EL (cell line): ENCODE measurements at places on chromosomes 1 and 21.

DNA sequence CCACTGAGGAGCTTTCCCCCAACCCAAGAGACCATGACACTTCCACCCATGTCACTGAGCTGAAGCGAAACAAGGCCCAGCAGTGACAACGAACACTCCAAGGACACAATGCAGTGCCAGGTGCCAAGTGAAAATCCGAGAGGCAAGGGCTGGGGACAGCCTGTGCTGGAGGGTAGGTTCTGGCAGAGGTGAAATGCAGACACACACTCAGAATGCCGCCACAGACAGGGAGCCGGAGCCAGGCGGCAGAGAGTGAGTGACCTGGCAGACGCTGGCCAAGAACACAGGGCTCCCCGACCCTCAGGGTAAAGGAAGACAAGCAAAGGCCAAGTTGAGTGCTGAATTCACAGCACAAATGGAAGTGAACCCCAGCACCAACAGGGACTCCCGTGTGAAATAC lies 78.9 kb downstream of the CD46 start:
- no peak for DNase-seq

DNA sequence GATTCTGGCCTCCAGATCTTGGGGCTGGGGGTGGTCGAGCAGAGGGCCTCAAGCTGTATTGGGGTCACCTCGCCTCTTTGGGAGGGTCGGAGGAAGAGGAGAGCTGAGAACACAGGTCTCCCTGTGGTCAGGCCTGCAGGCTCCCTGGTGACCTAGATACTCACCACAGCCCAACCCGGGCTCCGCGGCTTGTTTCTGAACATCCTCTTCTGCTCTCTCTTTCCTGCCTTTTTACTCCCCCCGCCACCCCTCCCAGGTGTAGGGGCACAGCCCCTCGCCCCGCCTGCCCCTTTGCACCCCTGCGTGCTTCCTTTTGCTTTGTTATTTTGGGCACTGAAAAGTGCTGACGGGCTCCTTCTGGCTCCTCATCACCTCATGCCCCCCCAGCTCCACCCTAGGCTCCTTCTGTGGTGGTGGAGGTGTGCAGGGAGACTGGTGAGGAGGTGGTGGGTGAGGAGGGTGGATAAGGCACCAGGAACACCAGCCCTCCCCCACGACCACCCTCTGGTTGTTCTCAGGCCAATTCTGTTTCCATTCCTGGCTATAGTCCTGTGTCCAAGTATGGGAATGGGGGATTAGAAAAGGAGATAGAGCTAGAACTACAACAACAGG lies 10.6 kb upstream of the LINGO4 start:
- no peak for DNase-seq

DNA sequence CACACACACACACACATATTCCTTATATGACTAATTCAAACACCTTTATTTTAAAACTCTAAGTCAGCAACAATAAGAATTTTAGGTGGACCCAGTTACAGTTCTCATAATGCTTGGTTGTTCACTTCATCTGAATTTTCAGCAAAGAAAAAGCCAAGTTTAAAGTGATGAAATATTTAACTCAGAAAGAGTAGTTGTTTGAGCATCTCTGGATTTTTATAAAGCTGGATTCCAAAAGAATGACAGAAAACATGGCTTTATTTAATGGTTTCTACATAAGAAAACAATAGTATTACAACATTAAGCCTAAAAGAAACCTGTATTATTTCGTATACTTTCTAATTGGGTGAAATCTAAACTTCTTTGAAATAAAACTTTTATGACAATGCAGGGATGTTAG lies 54.2 kb upstream of the ADAMTS5 start:
- DNase-seq, result no peak

- no peak for DNase-seq
Observed at GRCh38 chr1:245678860-245679411, 524.2 kb downstream of the KIF26B start.

- peak; percentile 55 for DNase-seq
Observed at GRCh38 chr1:219587801-219588561, 24.9 kb downstream of the ZC3H11B start.

DNA sequence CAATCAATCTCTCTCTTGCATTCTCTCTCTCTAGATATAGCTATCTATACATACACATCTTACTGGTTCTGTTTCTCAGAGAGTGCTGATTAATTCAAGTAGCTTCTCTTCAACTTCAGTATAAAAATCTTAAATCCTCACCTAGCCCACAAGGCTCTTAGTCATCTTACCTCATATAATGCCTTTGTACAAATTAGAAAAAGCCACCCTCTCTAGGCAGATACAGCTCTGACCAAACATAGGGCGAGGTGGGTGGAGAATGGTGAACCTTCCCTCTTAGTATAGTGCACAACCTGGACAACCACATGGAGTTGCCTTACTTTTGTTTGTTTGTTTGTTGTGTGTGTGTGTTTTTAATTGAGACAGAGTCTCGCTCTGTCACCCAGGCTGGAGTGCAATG lies 5.1 kb upstream of the INAVA start:
- no peak for DNase-seq

DNA sequence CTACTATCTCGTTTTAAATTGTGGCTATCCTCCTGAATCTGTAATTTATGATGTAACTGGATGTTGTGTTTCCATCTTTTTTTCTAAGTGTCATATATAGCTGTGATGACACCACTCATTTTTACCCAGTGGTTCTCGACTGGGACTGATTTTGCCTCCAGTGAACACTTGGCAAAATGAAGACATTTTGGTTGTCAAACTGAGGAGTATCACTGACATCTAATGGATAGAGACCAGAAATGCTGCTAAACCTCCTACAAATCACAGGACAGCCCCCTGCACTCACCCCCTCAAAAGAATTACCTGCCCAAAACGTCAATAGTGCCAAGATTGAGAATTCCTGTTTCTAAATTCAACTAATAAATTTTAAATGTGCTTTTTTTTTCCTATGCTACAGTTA lies 1.9 kb downstream of the TRMT13 start:
- no peak for DNase-seq

GRCh38 chr1:201645956-201646355 lies 107.0 kb downstream of the NAV1 start:
- DNase-seq, result peak; percentile 49

- no peak for DNase-seq
Observed at GRCh38 chr1:37949524-37950152, 2.8 kb upstream of the INPP5B start.

GRCh38 chr1:209624558-209625549 lies 27.4 kb downstream of the LAMB3 start:
- peak; percentile 31 for DNase-seq

DNA sequence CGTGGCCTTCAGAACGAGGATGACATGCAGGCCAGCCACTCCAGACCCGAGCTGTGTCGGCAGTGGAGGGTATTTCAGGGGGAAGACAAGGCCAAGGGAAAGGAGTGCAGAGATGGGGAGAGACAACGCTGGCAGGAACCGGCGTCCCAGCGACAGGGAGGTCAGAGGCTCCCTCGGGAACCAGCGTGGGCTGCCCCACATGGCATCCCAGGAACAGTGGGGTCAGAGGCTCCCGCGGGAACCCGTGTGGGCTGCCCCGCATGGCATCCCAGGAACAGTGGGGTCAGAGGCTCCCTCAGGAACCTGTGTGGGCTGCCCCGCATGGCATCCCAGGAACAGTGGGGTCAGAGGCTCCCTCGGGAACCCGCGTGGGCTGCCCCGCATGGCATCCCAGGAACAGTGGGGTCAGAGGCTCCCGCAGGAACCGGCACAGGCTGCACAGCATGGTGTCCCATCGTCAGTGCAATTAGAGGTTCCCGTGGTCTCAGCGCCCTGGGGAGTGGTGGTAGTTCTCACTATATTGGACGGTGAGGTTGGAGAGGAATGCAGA lies 43.0 kb downstream of the SLC19A1 start:
- no peak for DNase-seq

DNA sequence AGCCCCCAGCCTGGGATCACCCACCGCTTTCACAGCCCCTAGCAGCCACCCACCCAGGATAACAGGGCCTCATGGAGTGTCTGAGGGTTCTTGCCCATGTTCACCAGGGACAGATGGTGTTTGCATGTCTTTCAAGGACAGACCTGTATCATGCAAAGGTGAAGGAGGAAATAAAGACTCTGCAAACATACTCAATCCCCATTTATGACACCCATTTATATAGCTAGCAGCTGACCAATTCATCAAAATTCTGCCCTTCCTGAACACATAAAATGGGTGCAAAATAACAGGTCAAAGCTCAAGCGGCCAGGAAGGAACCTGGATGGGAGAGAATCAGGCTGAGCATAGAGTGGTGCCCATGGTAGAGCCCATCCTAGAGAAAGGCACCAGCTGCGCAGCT lies 32.8 kb upstream of the LYPD8 start:
- no peak for DNase-seq

- peak; percentile 92 for DNase-seq
Observed at GRCh38 chr1:204080163-204080903, 7.4 kb downstream of the SOX13 start.

- DNase-seq, result no peak
Observed at GRCh38 chr1:110172001-110172400, 21.7 kb downstream of the SLC6A17 start.

DNA sequence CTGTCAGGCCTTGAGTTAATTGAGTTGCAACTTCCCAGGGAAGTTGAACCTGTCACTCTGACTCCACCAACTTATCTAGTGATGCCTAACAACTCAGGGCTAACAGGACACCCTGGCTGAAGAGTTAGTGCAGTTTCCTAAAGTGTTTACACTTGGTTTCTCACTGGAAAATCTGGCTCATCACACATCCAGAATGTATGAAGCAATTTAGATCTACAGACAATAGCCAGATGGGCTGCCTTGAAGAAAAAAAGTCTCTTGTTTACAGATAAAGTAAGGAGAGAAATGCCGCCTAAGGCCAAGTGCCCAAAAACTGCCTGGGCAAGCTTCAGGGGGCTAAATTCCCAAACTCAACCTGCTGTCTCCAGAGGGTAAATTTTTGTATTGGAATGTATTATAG lies 446.3 kb upstream of the NCAM2 start:
- DNase-seq, result no peak

- DNase-seq, result peak; percentile 98
Observed at GRCh38 chr1:93625582-93626327, 55.9 kb downstream of the BCAR3 start.

GRCh38 chr1:163528710-163529348 lies 207.1 kb downstream of the NUF2 start:
- peak; percentile 29 for DNase-seq

DNA sequence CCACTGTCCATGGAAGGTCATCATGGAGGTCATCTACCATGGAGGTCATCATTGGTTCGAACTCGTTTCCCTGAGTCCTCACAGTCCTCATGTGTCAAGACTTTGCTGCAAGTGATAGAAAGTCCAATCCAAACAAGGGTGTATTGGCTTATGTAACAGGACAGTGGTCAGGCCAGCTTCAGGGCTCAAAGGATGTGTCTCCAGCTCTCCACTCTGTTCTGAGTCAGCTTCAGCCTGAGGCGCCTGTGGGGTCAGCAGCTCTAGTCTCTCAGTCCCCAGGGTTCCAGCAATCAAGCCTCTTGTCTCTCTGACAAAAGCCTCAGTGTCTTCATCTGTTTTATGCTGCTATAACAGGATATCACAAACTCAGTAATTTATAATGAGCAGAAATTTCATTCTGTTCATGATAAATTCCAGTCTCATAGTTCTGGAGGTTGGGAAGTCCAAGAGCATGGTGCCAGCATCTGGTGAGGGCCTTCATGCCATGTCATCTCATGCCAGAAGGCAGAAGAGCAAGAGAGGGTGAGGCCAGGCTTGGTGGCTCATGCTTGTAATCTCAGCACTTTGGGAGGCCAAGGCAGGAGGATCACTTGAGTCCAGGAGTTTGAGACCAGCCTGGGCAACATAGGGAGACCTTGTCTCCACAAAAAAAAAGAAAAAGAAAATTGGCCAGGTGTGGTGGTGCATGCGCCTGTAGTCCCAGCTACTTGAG lies 19.5 kb downstream of the A3GALT2 start:
- DNase-seq, result peak; percentile 59

GRCh38 chr1:172277275-172277674 lies 143.2 kb upstream of the C1orf105 start:
- no peak for DNase-seq

DNA sequence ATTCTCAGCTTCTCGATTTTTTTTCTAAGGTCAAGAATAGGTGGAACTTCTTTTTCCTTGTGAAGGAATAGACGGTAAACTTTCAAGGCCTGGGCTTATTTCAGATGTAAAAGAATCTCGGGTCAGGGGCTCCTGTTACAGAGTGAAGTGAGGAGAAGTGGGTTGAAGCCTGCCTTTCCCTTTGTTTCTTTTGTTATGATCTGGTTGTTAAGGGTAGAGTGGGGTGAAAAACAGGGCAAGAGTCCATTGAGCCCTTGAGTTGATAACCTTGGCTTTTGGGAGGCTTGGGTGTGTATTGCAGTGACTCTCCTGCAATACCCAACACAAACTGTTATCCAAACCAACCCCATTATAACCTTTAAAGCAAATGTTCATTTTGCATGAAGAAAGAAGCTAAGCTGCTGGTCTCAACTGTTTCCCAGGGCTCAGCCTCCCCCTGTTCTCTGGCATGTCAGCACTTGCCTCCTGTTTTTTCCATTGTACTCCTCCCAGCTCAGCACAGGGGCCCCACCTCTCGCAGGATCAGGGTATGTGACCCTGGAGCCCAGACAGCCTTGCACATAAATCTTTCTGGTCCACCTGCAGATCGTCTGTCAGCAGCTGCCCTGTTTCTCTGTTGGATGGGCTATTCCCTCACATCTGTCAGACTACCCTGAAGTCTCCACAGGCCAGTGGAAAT lies 102.4 kb downstream of the CACHD1 start:
- no peak for DNase-seq

DNA sequence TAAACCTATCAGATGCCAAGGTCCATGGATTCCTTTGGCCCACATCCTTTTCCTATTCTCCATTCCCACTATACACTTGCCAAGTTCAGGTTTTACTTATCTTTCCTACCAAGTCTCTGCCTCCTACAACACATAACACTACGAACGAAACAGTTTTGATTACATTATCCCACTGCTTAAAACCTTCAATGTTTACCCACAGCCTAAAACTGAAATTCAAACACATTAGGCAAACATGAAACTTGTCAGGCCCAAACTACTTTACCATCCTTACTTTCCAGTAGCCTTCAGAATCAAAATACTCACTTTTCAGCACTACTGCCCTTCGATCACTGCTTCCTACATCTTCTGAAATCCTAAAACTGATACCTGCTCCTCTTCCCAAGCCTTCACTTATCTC lies 3.0 kb downstream of the SCAF4 start:
- DNase-seq, result no peak

GRCh38 chr1:211378844-211379243 lies 52.2 kb downstream of the TRAF5 start:
- peak; percentile 73 for DNase-seq

- no peak for DNase-seq
Observed at GRCh38 chr21:33169359-33169758, 60.4 kb upstream of the IFNAR2 start.
